ENCODE measurements at places on chromosomes 1 and 21.

- DNase-seq: no peak
Measured at GRCh38 chr1:1118876-1119220, 3.0 kb upstream of the C1orf159 start.

- DNase-seq: no peak
Measured at GRCh38 chr1:11872545-11872944, 13.8 kb upstream of the NPPB start.

DNA sequence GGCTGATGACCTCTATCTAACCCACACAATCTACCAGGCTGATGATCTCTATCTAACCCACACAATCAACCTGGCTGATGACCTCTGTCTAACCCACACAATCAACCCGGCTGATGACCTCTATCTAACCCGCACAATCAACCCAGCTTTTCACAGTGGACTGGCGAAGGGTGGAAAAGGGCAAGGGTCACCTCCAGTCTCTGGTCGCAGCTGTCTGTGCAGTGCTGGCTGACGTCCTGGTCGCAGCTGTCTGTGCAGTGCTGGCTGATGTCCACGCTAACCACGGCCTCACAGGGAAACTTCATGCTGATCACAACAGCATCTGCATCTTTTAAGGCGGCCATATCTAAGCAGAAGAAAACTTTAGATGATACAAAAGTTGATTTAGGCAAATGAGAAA, 12.2 kb upstream of the CCDC27 start:
- DNase-seq: no peak

DNA sequence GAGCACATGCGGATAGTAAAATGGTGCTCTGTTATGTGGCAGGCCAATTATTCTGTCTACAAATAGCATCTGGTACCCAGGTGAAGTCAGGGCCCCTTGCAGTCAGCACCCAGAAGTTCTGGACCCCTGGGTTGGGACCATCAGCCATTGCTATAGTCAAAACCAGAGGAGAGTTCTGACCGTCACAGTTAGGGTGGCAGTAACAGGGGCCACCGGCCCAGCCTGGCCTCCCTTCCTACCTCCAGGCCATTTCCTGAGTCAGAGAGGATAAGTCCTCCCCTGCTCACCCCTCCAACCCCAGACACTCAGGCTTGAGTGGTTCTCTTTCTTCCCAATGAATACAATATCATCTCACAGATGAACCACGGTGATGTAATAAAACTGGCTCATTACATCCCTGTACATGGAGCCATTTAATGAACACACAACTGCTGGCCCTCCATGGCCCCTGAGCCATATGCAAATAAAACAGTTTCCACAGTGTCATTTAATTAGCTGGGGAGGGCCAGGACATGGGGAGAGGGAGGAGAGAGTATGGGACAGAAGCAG, 673.6 kb downstream of the MATN1 start:
- DNase-seq: no peak

Measured in fibroblast of gingiva (primary cell).